ENCODE measurements at places on chromosomes 11 and 22.

- DNase-seq, result peak; percentile 85
Observed at GRCh38 chr22:44180706-44181032, at the start of gene PARVG. Gene PARVG (plus strand): TSS chr22:44180925. CDS start chr22:44183330, 2,405 bp downstream.

DNA sequence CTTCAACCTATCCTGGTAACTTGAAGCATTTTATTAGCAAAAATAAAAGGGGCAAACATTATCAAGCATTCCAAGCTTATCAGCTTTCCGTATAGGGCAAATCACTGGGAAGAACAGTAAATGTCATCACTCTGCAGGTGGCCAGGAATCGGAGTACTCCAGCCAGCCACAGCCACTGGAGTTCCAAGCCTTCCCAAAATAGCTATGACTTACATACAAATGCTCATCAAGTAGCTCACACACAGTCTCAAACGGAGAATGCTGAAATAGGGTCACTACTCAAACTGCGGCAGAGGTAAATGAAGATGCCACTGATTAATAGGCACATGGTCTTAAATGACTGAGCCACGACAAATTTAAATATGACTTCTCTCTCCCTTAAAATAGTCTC lies 2.1 kb downstream of the USP28 start:
- DNase-seq, result no peak

GRCh38 chr11:13287681-13288080 lies 10.1 kb downstream of the BMAL1 start:
- no peak for DNase-seq

DNA sequence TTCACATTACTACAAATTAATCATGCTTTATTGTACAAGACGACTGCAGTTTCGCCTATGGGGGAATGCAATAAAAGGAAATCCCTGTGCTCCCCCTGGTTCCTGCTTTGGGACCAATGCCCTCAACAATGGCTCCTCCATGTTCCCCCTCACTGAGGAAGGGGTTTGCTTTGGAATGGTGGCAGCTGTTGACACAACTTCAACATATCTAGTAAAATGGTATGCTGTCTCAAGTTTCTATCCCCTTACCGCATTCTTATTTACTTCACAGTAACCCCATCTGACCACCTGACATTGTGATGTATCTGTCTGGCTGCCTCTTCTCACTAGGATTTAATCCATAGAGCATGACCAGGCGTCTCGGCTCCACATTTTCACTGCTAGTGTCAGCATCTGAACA lies 48.8 kb downstream of the PIWIL3 start:
- DNase-seq, result no peak

- no peak for DNase-seq
Observed at GRCh38 chr22:46864314-46865051, 102.0 kb downstream of the TBC1D22A start.

- DNase-seq, result no peak
Observed at GRCh38 chr22:29479417-29480261, at the start of gene NEFH. Gene NEFH (plus strand): TSS chr22:29480218. CDS start chr22:29480263, 45 bp downstream.

- DNase-seq, result no peak
Observed at GRCh38 chr11:65730461-65730860, 9.9 kb upstream of the RNASEH2C start.

DNA sequence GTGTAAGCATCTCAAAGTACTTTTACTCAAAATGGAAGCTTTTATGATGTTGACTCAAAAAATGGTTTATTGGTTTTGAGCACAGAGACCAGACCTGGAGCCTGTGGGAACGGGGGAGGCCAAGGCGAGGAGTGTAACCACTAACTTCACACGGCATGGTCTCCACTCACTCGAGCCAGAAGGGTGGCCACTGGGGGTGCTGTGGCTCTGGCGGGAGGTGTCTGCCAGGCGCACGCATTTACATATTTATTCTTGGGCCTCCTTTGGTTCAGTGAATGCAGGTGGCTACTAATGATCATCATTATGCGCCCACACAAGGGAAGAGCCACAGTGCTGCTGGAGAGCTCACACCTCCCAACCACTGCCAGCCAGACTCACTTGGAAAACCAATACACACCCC lies 64.6 kb downstream of the FLRT1 start:
- DNase-seq, result peak; percentile 82

- DNase-seq, result peak; percentile 21
Observed at GRCh38 chr11:3092603-3093141, 35.4 kb upstream of the CARS1 start.

- DNase-seq, result no peak
Observed at GRCh38 chr11:17008099-17008498, 6.1 kb downstream of the PLEKHA7 start.

DNA sequence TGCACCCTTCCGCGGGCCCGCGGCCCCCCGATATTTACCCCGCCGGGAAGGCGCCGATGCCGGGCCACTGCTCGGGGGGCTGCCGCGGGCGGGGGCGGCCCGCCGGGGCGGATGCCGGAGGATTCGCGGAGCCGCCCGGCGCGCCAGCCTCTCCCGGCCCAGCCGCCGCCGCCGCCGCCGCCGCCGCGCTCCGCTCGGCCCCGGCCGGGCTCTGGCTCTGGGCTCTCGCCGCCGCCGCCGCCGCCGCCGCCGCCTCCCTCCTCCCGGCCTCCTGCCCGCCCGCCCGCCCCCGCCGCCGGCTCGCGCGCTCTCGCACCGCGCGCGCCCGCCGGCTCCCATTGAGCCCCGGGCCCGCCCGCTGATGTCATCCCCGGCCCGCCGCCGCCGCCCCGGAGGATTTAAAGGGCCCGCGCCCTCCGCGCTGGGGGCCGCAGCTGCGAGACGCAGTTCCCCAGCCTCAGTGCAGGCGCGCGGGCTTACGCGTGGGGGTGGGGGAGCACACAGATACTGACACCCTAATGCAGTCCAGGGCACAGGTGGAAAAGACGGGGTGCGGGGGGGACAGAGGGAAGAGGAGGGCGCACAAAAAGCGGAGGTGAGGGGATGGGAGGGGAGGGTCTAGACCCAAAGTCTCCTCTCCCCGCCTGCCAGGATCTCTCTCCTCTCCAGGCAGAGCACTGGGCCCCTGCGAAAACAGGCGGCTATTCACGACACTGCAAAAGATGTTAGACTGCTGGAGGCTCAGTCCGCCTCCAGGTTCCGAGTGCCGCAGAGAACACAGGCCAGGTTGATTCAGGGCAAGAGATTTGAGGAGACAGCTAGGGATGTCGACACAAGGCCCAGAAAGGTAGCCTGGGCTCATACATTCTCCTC lies at the start of gene CSNK1E:
TSS of gene CSNK1E (minus strand) at position 312 of the 873 bp plus-strand sequence. CDS start 3,276 bp downstream, outside the sequence.
- peak; percentile 95 for DNase-seq

DNA sequence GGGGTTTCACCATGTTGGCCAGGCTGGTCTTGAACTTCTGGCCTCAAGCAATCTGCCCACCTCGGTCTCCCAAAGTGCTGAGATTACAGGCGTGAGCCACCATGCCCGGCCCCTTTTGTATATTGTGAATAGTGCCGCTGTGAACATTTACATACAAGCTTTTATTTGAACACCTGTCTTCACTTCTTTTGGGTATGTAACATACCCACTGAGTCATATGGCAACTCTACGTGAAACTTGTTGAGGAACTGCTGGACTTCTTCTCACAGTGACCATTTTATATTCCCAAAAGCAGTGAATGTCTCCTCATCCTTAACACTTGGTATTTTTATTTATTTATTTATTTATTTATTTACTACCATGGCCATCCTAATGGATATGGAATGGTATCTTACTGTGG lies 3.9 kb upstream of the SCT start:
- DNase-seq, result no peak

GRCh38 chr22:30310881-30311771 lies 15.6 kb downstream of the TBC1D10A start:
- DNase-seq, result no peak

DNA sequence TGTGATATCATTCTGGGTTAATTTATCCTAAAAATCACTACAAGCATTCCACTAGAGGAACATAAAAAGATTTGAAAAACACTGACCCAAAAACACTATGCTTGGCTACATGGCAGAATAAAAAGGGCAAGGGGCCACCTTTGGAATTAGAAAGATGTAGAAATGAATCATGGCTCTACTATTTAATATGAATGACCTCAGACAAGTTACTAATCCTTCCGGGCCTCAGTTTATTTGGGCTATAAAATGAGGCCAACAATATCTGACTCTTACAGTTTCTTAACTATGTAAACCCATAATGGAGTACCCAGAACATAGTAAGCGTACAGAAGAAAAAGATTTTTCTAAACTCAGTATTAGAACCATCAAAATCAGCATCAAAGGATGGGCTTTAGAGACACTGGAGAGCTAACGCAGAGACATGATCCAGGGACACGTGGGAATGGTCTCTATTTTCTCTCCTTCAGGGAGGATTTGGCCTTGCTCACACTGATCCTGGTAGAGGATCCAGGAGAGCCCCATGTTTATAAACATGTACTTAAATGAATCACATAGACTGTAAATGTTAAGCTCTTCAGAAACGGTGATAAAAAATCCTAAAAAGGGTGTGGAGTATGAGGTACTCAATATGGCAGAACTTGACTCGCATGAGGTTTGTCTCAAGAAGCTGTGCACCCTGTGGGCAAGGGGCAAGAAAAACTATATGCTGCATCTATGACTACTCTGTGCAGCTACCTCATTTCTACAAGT lies 288.4 kb upstream of the PITPNB start:
- no peak for DNase-seq

DNA sequence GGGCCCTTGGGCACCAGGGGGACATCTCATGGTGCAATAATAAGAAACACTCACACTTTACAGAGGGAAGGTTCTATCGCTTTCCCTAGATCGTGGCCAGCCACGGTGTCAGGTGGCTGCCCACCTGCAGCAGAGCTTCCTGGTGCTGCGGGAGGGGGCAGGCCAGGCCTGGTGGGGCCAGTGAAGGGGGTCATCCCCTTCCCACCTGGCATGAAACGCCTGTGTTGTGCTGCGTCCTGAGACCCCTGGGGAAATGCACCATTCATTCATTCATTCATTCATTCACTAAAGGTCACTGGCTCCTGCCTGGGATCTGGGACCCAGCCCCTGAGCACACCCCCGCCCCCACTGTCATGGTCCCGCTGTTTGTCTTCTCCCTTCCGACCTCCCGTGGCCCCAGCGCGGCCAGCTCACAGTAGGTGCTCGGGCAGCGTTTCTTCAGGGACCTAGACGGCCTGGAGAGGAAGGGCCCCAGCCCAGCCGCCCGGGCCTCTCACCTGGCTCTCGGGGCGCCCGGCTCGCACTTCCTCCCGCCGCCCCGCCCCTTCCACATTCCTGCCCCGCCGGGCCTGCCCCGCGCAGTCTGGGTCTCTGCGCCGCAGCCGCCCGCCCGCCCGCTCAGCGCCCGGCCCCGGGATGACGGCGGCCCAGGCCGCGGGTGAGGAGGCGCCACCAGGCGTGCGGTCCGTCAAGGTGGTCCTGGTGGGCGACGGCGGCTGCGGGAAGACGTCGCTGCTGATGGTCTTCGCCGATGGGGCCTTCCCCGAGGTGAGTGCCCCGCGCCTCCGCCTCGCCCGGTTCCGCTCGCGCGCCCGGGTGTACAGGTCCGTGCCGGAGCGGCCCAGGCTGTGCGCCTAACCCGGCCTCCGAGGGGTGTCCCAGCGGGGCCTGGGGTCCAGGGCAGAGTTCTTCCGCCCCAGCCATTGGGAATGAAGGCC lies at the start of gene RHOD:
TSS of gene RHOD (plus strand) at position 581 of the 938 bp plus-strand sequence. CDS start at position 637, 56 bp downstream.
- DNase-seq, result peak; percentile 62

GRCh38 chr11:116331381-116331780 lies 441.4 kb downstream of the BUD13 start:
- no peak for DNase-seq

GRCh38 chr11:18461909-18462308 lies 6.3 kb downstream of the LDHAL6A start:
- no peak for DNase-seq

DNA sequence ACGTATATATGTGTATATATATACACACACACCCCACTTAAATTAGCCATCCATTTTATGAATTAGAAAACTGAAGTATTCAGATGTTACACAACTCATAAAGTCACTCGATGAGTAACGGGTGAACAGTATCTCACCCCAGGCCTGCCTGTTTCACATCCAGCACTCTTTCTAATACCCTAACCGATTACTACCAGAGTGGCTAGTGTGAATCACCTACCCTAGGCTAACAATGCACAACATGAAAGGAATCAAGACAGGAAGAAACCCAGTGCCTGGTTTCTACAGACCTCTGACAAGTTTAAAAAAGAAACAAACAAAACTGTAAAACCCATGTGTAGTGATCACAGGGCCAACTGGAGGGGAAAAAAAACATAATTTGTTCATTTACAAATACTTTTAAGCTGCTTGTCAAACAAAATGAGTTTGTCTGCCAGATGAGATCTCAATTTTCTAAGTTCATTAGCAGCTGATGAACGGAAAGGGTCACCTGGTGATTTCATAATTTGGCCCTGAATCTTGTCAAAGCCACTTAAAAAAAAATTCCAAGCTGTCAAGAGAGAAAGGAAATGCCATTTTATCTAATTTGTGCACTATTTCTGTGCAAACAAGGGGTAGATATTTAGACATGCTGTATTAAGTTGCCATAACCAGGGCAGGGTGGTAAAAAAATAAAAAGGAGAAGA lies 134.8 kb downstream of the LARGE1 start:
- DNase-seq, result peak; percentile 36

GRCh38 chr22:46598737-46599424 lies 21.3 kb upstream of the GRAMD4 start:
- no peak for DNase-seq

GRCh38 chr11:77471558-77472193 lies 2.2 kb downstream of the PAK1 start:
- DNase-seq, result peak; percentile 24

GRCh38 chr11:113351068-113351450 lies 36.5 kb upstream of the ANKK1 start:
- DNase-seq, result no peak

- no peak for DNase-seq
Observed at GRCh38 chr11:74142624-74143023, 28.2 kb downstream of the C2CD3 start.

- no peak for DNase-seq
Observed at GRCh38 chr22:49966774-49967705, 6.5 kb downstream of the PIM3 start.

GRCh38 chr11:69657911-69658625 lies 17.1 kb downstream of the LTO1 start:
- DNase-seq, result no peak

DNA sequence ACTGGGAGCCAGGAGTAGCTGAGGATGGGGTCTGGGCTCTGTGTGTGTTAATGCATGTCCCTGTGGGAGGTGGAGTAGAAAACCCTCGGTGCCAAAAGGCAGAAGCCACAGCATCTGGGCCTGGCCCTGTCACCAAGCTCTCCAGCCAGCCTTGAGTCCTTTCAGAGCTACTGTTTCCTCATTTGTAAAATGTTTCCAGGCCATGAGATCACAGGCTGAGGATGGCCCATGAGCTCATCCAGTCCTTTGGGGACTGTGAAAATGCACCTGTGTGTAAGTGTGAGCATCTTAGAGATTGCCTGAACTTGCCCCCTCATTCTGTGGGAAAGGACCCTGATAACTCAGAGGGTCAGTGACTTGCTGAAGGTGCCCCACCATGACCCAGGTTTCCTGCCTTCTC lies 9.1 kb downstream of the ANKK1 start:
- DNase-seq, result no peak

- DNase-seq, result no peak
Observed at GRCh38 chr22:36432592-36433317, 45.0 kb upstream of the MYH9 start.

GRCh38 chr11:8631395-8632118 lies 37.5 kb upstream of the STK33 start:
- no peak for DNase-seq

GRCh38 chr22:38707346-38707745 lies 1.6 kb downstream of the GTPBP1 start:
- no peak for DNase-seq

- no peak for DNase-seq
Observed at GRCh38 chr11:107567739-107568335, 2.3 kb upstream of the ALKBH8 start.

Data from GM13977 (cell line).